Small intestine (tissue), 16 donors: ENCODE measurements at places on chromosomes 3 and 15. TPM values are rescaled to one million over a fixed set of nuclear protein-coding genes. Genes with fewer than 3 reads are reported as not detected.

The SLC22A13 gene
- polyA plus RNA-seq, result 0.15 TPM

The SLC25A20 gene
- polyA plus RNA-seq, result 96.7 TPM

The CPLX3 gene
- 1.1 TPM for polyA plus RNA-seq

The ST8SIA2 gene
- not detected for polyA plus RNA-seq

The ACAN gene
- polyA plus RNA-seq, result not detected

The RASGRF1 gene
- 0.49 TPM for polyA plus RNA-seq

The HRG gene
- polyA plus RNA-seq, result not detected

The HDC gene
- 0.22 TPM for polyA plus RNA-seq

The TUSC7 gene
- polyA plus RNA-seq, result not detected

The IQCH gene
- 0.72 TPM for polyA plus RNA-seq

The PAQR5 gene
- 1.7 TPM for polyA plus RNA-seq

The CKMT1A gene
- 11.3 TPM for polyA plus RNA-seq

The SIDT1 gene
- 0.45 TPM for polyA plus RNA-seq

The CD86 gene
- polyA plus RNA-seq, result 2.4 TPM

The LIPH gene
- polyA plus RNA-seq, result 5.0 TPM

The DNAH12 gene
- not detected for polyA plus RNA-seq

The NR2E3 gene
- 0.25 TPM for polyA plus RNA-seq

The TMCO5A gene
- not detected for polyA plus RNA-seq

The XYLB gene
- 4.9 TPM for polyA plus RNA-seq

The FETUB gene
- not detected for polyA plus RNA-seq

The AP4E1 gene
- polyA plus RNA-seq, result 3.0 TPM

The COLQ gene
- polyA plus RNA-seq, result 0.81 TPM

The ALDH1A2 gene
- 0.45 TPM for polyA plus RNA-seq

The ABI3BP gene
- 14.4 TPM for polyA plus RNA-seq
